ENCODE measurements at places on chromosomes 12 and 14.

DNA sequence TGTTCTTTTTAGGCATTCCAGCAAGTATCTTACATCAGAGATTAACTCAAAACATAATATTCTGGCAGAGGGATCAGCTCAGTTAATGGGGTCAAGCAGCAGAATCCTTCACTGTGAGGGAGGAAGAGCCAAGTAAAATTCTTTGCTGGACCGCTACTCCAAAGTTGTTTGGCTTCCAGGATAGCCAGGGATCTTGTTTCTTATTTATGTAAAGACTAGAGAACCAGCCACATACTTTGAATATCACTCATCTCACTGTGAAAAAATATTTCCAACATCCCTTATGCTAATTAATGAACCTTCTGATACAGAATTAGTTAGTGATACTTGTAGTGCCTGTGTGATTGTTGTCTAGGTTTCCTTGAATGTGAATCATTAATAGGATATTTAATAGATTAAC lies 94.2 kb downstream of the PLEKHA5 start:
- DNase-seq = no peak

- no peak for DNase-seq
Observed at GRCh38 chr12:94010307-94010706, 138.1 kb upstream of the PLXNC1 start.

- DNase-seq = no peak
Observed at GRCh38 chr12:49692851-49693250, 14.4 kb downstream of the FMNL3 start.

DNA sequence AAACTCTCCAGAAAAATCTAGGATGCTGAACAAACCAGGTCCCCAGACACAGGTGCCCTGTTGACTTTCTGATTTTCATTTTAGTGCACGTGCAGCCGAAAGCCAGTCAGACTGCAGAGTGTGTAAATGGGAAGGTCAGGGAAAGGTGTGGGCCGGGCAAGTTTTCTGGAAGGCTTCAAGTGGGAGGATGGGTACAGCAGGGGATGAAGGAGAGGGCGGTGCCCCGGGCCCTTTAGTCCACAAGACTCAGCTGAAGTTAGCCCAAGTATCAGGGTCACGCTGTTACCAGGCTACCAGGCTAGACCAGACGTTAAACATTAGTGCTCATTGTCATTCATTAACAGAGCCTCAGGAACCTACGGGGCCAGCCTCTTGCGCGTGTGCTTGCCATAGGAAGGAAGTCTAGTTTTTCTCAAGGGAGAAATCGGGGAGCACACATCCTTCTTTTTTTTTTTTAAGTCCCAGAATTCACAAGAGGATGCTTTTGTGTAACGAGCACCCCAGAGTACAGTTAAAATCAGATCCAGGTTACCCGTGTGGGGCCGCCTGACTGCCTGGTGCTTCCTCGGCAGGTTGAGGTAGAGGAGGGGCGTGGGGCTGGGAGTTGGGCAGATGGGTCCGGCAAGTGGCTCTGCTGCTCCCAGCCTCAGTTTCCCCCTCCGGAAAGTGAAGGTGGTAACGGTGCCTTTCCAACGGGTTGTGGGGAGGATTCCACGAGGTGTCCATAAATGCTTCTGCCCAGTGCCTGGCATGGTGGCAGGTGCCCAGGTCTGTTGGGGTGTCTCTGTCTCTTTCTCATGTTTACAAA lies 19.1 kb downstream of the BCL7A start:
- no peak for DNase-seq

DNA sequence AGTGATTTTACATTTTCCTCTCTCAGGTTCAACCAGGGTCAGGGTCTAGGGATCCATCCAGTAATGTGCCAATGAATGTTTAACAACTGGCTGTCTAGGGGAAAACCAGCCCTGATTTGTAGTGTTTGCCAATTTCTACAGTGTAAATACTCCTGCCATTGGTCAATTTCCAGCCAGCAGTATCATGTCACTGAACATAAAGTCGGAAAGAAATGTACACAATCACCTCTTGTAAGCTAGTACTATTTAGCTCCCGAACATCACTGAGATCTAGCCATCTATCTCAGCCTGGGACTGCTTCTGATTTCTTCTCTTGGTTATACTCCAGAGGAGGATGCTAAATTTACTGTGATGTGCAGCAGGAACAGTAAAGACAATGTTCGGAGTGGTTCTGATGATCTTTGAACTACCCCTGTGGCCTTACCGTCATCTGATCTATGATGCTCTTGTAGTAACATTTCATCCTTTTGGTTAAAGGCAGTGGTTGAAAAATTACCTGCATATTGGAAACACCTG lies 36.7 kb upstream of the EGLN3 start:
- no peak for DNase-seq

- no peak for DNase-seq
Observed at GRCh38 chr12:32455607-32456071, 56.3 kb downstream of the FGD4 start.

GRCh38 chr14:68307790-68308168 lies 485.1 kb downstream of the ZFP36L1 start:
- DNase-seq = no peak

GRCh38 chr14:91891721-91892220 lies 24.4 kb upstream of the TC2N start:
- no peak for DNase-seq
